Stimulated activated CD4-positive, alpha-beta T cell treated with anti-CD3 and anti-CD28 coated beads, Interleukin-12 subunit alpha, Interleukin-12 subunit beta, amount 100 ng/mL, for 24 hours (primary cell): ENCODE measurements at places on chromosomes 5 and 9.

GRCh38 chr9:81671880-81672280 is 17.5 kb downstream of the TLE1 start:
- no peak for DNase-seq

DNA sequence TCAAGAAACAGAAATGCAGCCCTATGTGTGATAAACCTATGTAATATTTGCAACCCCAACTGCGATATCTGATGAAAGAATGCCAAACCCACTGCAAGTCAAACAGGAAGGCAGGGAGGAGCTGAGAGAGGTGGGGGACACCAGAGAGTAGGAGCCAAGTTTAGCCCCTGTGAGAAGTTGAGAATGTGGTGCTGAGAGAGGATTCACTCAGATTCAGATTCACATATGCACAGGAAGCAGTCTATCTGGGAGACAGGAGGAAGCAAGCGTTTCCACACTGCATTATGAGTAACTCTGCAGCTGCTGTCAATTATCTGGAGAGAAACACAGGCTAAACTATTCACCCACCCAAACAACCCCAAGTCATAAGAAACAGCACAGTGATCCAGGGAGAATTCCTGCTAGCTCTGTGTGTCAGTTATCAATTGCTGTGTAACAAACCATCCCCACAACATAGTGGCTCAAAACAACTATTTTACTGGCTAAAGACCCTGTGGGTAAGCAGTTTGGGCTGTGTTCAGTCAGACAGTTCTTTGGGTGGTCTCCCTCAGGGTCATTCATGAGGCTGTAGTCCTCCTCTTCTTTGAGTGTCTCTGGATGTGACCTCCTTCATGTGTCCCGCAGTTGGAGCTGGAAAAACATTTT is 161.9 kb upstream of the RAI14 start:
- DNase-seq: no peak

DNA sequence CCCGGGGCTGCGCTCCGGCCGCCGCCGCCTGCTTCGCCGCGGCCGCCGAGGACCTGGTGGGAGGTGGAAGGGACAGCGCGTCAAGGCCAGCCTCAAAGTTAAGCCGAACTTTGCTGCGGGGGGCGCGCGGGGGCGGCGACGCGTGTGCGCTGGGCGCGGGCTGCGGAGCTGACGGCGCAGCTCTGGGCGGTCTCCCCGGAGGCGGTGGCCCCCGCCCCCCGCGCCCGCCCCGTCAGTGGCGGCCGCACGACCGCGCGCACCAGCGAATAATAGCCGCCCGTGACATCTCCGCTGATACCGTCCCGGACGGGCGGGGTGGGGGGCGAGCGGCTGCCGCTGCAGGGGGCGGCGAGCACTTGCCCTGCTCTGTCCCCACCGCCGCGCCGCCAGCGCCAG is 579 bp upstream of the FAM78A start:
- DNase-seq: no peak

DNA sequence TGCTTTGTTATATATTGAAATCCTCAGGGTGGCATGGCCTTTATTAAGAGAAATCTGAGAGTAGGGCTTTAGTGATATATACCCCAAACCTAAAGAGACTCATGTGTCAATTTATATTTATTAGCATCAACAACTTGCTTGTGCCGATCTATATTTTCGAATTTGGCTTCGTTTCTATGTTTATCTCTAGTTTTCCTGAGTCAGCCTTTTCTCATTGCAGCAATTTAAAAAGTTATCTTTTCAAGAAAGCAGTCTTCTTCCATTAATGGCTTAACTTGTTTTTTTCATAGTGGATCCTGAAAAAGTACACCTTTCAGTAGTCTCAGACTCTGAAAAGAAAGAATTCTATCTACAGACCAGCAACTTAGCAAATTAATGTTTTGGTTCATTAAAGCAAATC is 99.9 kb upstream of the KCNN2 start:
- DNase-seq: no peak

- DNase-seq: no peak
Observed at GRCh38 chr5:140367256-140368013, 7.4 kb downstream of the SLC4A9 start.

- DNase-seq: no peak
Observed at GRCh38 chr9:81591791-81592190, 97.6 kb downstream of the TLE1 start.

DNA sequence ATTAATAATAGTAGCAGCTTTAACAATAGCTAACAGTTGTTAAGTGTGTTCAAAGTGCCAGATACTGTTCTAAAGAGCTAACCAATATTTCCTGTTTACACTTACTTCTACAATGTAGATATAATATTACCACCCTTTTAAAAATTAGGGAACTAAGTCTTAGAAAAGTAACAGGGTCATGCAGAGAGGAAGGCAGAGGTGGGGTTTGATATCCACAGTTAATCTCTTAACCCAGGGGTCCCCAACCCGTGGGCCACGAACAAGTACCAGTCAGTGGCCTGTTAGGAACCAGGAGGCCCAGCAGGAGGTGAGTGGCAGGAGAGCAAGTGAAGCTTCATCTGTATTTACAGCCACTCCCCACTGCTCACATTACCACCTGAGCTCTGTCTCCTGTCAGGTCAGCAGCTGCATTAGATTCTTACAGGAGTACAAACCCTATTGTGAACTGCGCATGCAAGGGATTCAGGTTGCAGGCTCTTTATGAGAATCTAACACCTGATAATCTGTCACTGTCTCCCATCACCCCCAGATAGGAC is 89.1 kb downstream of the ACTL7B start:
- DNase-seq: no peak

GRCh38 chr9:71741926-71742648 is 26.2 kb downstream of the CEMIP2 start:
- no peak for DNase-seq
